ENCODE measurements at places on chromosomes 16 and 17.

GRCh38 chr16:2914233-2914632 is 2.5 kb downstream of the FLYWCH1 start:
- DNase-seq, result no peak

GRCh38 chr17:5541610-5542202 is 42.6 kb downstream of the NLRP1 start:
- DNase-seq, result no peak

DNA sequence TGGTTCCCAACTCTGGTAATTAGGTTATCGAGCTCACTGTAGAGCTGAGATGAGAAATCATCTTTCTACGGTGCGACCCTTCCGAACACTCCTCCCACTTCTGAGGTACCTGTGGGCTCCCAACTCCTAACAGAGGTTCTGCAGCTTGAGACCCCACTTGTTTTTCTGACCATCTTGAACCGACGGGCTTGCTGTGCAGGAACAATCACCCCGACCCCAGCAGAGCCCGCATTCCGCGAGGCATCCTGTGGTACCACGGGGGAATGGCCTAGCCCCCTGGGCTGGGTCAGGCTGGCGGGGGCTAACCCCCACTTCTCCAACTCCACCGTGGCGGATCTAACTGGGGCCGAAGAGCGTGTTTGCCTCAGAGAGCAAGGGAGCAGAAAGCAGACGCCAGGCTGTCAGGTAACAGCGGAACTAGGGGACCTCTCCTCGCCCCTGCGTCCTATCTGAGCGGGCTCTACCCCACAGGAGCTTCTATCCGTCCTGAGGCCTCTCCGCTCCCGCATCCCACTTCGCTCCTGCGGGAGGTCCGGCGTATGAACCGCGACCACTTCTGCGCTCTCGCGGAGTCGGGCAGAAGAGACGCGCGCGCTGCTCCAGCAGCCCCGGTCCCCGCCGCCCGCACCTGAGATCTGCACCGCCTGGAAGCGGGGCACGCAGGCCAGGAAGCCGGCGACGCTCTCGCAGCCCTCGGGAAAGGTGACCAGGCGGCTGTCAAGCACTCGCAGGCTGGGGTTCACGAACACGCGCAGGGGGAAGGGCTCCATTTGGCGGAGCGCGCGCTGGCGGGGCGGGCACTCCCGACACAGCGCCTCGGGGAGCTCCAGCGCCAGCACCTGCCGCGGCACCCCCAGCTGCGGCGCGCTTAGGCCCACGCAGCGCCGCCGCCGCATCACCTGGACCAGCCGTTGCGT is 761 bp downstream of the PDF start:
- DNase-seq, result peak; percentile 30

DNA sequence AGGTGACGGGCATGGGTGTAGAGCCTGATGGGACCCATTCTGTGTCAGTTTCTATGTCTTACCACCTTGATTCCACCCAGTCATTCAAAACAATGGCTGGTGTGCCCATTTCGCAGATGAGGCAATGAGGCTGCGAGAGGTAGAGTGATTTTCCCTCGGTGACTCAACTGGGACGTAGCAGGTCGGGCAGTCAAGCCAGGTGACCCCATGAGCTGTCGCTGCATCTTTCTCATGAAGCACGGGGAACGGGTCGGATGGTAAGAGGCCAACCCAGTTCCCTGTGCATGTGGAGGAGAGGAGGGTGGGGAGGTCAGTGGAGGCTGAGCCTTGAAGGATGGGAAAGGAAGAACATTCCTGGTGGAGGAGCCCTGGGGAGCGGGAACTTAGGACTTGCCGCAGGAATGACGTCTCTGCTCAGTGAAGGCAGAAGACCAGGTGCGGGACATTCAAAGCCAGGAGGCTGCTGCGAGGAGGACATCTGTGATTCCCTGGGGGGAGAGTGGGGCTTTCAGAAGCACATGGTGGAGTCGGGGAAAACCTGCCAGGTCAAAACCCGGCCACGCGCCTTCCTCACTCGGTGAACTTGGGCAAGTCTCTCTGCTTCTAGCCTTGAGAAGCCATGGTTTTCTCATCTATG is 1.1 kb downstream of the IL21R start:
- DNase-seq, result no peak

DNA sequence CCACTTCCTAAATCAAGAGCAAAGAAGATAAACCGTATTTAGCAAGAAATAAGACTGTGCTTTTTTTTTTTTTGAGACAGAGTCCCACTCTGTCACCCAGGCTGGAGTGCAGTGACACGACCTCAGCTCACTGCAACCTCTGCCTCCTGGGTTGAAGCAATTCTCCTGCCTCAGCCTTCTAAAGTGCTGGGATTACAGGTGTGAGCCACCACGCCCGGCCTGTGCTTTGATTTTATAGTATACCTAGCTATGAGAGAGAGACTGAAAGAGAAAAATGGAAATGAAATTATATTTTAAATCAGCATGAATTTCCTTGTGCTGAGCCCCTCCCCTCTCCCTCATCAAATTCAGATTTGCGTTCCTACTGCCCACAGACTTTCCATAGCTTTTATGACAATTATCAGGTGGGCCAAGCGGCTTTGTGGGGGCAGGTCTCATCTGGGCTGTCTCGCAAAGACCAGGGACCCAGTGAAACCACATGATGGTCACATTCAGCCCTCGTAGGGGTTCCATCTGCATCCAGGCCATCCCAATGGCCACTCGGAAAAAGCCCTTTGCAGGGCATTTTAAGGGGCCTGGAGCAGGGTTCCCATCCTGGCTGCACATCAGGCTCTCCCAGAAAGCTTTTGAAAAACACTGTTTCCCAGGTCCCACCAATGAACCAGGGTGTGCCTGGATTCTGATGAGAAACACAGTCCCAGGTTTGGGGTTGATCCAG is 8.5 kb downstream of the CACNG1 start:
- DNase-seq, result no peak

DNA sequence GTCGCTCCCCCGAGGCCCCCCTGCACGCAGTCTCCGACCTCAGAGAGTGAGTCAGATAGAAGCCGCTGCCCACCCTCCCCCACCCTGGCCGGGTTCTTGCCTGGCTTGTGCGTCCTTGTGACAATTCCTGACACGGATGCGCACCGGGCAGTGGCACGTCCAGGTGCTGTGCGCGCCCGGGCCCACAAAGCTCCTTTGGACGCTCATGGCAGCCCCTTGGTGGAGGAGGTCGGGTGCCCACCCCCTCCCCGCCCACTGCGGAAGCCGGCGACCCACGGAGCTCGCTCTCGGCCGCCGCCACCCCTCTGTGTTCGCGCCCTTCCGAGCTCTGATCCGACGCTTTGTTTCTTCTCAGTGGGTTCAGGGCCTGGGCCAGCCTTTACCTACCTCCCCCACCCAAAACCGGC is 662 bp upstream of the TUBB3 start:
- no peak for DNase-seq

- DNase-seq, result no peak
These were observed 20.5 kb downstream of the COG7 start for GRCh38 chr16:23432176-23433128.

- no peak for DNase-seq
These were observed 375.6 kb upstream of the SALL1 start for GRCh38 chr16:51526621-51527020.

DNA sequence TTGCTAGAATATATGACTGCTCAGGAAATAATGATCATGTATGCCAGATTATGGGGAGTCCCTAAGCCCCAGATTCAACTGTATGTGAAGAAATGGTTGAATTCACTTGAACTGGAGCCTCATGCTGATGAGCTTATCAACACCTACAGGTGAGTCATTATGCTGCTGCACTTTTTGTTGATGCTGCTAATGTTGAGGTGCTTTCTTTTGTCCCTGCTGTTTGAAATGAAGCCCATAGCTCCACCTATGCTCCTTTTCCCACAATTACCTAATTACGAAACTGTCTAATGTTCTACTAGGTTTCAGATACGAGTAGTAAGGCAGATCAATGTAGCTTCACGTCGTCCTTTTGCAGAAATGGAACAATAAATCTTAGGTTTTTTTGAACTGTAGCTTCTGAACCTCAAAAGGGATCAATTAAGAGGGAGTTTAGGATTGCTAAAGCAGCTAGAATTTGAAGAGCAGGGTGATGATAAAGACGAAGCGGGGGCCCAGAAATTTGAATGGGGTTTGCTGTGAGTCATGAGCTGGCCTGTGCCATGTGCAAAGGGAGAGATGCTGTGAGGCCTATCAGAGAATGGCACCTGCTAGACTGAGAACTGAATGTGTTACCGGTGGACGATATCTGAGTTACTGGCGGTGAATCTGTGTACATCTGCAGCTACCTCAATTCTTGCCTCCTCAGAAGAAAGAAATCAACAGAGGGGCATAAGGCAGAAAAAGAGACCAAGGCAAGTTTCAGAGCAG is 6.1 kb upstream of the UQCRC2 start:
- DNase-seq, result no peak

GRCh38 chr16:82852388-82853008 is 225.7 kb downstream of the CDH13 start:
- DNase-seq, result no peak

- DNase-seq, result no peak
These were observed 500 bp downstream of the MAF start for GRCh38 chr16:79599837-79600637.

DNA sequence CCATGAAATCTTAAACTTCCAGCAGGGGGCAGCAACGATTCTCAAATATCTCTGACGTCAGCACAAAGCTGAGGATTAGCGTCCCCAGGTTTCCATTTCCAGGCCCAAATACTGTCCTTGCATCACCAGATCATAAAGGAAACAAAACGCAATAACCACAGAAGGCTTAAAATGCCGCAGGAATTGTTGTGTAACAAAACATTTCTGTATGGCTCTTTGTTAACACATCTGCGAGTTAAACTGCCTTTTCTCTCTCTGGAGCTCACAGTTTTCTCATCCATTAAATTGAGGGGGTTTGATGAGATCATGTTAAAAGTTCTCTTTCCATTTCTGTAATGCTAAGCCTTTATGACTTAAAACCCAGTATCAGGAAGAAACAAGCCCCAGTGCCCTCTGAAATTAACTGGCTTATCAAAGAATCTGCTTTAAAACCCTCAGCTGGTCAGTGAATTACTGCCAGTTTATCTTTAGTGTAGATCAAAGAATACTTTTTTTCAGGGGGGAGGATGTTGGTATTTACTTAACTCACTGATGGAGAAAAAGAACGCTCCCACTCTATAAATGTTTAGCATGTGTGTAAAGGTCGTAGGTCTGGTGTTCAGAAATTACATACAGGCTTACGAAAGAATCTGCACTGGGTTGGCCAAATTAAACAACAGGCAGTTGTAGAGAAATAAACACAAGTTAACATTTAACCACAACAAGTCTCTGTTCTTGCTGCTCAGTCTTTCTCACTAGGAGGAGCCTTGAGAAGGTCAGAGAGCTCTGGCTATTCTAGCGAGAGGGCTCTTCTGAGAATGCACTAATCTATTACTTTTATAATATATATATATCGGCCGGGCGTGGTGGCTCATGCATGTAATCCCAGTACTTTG is 10.6 kb upstream of the TERF2 start:
- peak; percentile 35 for DNase-seq

DNA sequence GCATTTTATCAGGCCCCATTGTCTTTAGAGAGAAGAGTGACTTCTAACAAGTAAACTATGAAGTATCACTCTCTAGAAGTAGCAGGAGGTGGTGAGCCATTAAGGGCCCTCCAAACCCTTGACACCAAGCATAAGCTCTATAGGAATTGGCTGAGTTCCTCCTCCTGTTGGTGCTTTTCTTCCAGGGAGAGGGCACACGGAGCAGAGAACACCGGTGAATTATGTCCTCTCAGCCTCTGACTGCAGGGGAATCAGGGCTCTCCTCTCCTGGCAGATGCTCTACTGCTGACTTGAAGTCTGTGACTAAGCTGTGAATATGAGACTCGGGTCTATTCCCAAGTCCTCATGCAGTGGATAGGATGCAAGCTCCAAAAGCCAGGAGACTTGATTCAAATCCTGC is 32.3 kb downstream of the CHD9 start:
- DNase-seq, result no peak

DNA sequence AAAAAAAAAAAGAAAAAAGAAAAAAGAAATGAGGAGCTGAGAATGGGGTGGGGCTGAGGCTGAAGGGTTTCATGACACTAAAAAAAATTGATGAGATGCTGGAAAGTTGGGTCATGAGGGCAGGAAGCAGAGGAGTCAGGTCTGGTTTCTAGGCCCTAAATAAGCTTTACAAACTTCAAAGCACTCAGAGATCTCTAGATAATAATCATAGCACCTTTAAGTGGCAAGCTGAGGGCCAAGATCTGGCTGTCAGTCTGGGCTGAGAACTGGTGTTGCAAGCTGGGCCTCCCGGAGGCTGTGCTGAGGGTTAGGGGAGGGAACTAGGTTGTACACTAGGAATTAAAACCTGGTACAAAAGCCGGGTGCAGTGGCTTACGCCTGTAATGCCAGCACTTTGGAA is 6.4 kb downstream of the ZNF764 start:
- DNase-seq, result no peak

DNA sequence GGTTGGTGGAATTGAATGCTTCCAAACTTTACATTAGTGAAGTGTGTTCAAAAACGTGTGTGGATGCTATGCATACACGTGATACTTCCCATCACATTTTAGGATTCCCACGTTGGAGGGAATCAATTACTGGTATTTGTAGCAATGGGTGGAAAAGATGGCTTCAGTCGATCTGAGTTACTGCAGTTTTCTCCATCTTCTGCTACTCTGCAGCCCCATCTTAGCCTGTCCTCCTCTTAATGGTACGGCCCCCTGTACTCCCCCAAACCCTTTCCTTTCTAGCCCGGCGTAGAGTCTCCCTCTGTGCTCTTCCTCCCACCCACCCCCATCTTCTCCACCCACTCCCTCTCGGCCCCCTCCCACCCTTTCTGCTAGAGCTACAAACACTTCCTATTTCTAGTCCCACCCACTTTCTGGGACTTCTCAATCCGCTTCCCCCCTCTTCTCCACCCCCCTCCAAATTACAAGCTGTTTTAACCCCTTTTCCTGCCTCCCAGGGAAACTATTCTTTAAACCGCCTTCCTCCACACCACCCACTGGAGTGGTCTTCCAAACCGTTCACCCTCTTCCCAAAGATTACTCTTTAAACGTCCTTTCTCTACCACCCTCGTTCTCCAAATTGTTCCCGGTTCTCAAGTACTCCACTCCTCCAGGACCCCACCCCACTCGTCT is 1.1 kb downstream of the CHTF8 start:
- no peak for DNase-seq

DNA sequence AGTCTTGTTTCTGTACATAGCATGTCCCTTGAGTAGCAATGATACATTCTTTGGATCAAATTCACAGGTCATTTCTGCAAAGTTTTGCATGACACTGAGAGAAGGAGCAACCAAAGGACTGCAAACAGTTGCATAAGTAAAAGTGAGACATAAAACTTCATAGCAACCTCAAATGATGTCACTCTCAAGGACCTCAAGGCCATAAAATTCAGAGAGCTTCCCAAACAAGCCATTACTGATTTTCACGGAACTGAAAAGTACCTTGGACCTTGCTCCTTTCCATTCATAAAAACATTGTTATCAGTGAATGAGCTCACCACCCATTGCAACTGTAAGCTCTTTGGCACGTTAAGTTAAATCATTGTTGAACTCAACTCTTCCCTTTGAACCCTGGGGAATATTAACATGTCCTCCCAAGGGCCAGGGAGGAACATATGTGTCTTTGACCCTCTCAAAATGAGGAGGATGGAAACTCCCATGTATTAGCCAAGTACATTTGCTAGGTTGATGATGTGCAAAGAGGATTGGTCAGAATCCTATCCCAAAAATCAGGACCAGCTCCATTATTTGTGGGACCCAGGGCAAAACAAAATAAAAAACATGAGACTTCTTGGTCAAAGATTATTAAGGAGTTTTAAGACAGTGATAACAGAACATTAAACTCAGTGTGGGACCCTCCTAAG is 275.0 kb upstream of the DYNLRB2 start:
- DNase-seq, result no peak

Measured in activated CD4-positive, CD25-positive, alpha-beta regulatory T cell (primary cell).